Right cardiac atrium (tissue), 5 donors: ENCODE measurements at places on chromosomes 2 and 18. TPM values are rescaled to one million over a fixed set of nuclear protein-coding genes. Genes with fewer than 3 reads are reported as not detected.

DNA sequence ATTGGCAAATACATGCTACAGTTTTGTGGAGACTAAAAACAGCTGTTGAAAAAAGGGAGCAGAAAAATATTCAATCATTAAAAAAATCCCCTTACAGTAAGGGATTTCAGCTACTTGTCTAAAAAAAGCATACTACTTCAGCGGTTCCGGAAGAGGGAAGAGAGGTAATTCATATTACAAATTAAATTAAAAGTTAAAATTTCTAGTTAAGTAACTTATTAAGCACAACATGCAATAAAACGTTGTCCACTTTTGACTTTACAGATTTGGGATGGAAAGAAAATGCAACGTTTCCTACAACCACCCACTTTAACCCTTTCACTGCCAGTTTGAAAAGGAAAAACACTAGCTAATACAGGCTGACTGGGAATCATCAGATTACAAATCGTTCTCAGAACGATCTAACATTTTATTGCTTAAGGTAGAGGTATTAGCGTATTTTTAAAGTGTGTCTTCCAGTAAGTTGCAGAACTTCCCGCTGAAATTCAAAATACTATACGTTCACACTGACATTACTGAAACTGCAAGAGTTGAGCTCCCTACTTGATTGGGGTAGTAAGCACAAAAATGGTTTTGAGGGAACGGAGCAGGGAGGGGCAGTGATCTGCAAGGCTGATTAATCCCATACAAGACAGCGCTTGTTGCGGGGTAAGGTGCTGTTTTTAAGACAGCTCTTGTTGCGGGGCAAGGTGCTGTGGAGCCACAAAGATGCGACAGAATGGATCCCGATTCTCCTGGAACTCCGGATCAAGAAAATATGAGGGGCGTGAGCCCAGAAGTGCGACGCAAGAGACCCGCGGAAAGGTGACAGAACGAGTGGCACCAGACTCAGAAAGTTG, 743 bp downstream of the HADHA start:
- no peak for DNase-seq

DNA sequence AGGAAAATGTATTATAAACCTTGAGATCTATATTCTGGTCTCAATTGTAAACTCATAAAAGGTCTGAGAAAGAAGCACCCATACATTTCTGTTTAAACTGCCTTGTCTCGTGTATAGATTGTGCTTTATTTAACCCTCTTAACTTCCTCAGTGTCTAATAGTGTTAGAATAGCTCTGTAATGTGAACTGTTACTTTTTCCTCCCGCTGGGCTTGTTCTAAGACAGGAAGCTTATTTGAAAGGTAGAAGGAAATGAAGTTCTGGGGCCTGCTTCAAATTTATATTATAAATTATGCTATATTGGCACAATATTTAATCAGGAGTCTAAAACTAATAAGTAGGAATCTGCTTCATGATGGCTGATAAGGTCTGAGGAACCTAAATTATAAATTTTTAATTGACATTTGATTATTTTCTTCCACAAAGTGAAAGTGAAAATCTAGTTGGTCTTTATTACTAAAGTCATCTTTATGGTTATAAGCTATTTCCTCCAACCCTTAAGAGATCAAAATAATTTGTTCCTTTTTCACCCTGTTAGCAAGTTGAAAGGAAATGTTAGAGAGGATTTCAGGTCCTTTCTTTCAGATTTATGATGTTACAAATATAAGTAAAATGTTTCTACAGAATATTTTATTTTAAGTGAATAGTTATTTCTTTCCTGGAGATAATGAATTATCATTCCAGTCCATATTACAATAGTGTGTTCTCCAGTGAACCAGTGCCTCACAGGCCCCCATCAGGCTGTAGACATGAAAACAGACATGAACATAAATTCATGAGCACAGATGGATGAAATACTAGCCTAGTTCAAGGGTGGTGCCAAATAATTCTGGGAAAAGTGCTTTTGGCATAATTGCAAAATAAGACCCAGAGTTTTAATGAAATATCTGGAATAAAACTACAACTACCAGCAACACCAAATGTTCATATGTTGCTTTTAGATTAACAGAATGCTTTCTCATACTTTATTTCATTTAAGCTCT, 7.9 kb downstream of the MFSD6 start:
- DNase-seq: no peak

DNA sequence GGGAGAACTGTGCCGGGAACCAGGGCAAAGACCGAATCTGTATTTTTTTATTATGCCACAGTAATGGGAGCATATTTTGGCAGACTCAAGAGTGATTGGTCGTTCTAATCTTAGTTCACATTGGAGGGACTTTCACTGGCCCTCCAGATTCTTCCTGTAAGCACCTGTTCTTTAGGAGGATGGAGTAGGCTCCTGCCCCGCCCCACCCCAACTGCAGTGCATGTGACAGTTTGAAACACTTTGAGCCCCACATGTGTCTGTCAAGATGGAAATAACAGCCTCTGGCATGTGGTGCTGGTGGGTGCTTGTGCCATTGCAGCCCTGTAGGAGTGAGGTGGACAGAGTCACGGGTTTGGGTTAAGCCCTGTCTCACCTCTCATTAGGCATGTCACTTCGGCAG, 43.3 kb upstream of the TXNDC2 start:
- no peak for DNase-seq

- DNase-seq: no peak
Observed at GRCh38 chr18:58991167-58991798, 126.6 kb downstream of the ZNF532 start.

- peak; percentile 64 for DNase-seq
Observed at GRCh38 chr2:200300638-200301314, 5.7 kb upstream of the SPATS2L start.

DNA sequence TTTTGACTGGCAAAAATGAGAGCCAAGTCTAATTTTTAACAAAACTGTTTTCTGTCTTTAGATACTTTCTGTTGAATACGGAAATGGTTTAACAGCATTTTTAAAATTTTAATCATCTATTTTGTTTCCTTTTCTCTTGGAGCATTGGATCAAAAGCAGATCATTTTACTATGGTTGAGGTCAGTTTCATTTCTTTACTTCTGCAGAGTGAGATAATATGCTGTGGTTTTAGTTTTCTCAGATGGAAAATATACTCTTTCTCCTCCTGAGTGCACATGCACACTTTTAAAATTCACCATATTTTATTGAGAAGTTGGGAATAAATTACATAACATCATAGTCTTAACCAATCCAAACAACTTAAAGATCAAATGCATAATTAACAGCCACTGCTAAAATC, 283.3 kb downstream of the SLC8A1 start:
- DNase-seq: no peak

DNA sequence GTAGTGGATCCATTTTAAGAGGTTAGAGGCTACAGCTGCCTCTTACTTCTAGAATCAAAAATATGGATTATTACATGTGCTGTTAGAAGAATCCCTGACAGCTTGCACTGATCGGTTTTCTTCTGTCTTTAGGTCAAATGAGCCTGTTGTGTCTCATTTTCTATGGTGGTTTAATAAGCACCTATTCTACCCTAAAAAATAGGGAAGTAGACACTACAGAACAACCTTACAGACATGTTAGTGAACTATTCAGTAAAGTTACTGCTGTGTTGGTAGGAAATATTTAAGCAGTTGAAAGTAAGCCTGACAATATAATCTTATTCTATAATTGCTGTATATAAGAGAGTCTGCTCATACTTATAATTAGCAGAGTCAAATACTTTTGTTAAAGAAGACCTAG, 168.5 kb upstream of the NOSTRIN start:
- no peak for DNase-seq

- no peak for DNase-seq
Observed at GRCh38 chr2:190809139-190809764, 71.4 kb upstream of the GLS start.

The PNO1 gene
- total RNA-seq: 8.3 TPM

The IL36A gene
- total RNA-seq: not detected

The ECEL1 gene
- total RNA-seq: not detected

The SLC38A11 gene
- not detected for total RNA-seq
